NCI-H345 (cell line): ENCODE measurements at places on chromosomes 1 and 21.

DNA sequence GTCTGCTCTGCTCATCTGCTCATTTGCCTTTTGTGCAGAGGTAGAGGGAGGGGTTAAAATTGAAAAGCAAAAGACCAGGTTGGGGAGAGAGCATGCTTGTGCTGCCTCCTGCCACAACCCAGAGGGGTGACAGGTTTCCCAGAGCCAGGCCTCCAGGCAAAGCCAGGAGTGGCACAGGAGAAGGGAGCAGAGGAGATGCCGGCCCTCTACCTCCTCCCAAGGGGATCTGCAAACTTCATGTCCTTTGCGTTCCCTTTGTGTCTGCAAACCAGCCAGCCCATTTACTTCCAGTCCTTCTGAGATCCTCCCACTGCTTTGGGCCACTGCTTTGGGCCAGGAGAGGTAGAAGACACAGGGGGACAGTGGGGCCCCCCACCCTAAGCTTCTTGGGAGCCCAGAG, 67.8 kb downstream of the EPHB2 start:
- no peak for DNase-seq

DNA sequence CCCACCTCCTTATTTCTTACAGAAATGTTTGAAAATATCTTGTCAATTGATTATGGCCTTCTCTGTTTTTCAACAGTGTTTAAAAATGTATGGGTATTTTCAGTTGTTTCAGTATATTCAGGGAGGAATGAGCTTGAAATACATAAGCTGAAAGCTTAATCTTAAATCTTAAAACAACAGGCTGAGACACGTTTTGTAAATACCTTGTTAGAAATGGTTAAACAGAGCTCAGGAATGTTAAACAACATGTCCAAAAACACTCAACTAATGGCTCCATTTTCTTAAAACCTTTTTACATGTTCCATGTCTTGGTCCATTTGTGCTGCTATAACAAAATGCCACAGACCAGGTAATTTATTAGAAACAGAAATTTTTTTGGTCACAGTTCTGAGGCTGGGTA, 953.8 kb upstream of the ADGRL2 start:
- DNase-seq = no peak

GRCh38 chr21:34078915-34079314, 5.5 kb downstream of the MRPS6 start:
- no peak for DNase-seq

DNA sequence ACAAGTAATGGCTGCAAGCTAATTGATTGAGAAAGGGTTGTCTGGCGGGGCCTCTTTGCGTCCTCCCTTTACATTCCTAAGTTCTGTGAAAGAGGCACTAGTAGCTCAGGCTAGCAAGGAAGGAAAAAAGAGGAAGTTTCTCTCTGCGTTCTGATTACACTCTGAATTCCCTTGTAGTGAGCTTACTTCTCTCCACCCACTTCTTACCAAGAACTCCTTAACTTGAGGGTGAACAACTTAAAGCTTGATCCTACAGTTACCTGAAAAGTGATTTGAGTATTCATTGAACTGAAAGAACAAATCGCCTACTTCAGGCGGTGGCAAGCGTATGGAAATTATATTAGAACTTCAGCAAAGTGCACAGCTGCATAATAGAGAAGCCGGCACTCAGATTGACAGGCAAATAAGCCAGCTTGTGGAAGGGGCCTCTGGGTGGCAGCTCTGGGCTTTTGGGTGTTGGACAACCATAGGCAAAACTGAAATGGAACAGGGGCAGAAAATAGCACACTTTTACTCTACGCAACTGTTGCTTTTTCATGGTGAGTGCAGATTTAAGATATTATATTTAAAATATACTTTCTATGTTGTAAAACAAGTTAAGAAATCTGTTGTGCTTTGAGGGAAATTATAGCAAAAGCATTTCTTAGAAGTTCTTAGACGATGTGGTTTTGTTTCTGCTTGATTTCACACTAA, 464.5 kb downstream of the USP25 start:
- DNase-seq = no peak

DNA sequence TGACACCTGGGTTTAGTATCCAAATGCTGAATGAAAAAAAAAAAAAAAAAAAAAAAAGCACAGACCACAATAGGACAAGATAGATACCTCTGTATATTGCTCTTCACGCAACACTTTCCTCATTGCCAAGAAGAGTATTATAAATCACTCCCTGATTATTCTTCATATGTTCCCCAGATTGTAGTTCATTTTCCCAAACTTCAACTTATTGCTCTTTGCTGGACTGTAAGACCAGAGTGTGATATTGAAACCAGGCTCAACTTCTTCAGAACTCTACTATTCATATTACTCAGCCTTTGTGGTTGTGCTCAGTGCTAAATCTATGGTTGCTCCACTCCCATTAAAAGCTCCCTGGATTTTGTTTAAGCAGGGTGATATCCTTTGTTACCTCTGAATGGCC, 180.4 kb downstream of the NTMT2 start:
- DNase-seq = no peak

DNA sequence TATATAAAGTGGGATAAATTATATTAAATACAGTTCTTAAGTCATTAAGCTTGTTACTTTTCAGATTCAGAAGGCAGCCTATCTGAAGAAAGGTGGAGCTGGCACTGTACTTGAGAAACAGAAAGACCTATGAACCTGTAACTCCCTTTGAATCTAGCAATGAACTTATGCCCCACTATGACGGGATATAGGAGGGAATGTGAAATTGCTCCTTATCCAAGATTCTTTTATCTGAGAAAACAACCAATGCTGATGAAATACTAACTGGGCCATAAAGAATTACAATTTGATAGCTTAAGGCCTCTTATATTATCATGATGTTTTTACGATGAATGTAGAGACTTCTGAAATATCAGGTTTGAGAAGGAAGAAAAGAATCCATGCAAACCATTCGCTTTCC, 50.1 kb downstream of the ATP1B1 start:
- no peak for DNase-seq

DNA sequence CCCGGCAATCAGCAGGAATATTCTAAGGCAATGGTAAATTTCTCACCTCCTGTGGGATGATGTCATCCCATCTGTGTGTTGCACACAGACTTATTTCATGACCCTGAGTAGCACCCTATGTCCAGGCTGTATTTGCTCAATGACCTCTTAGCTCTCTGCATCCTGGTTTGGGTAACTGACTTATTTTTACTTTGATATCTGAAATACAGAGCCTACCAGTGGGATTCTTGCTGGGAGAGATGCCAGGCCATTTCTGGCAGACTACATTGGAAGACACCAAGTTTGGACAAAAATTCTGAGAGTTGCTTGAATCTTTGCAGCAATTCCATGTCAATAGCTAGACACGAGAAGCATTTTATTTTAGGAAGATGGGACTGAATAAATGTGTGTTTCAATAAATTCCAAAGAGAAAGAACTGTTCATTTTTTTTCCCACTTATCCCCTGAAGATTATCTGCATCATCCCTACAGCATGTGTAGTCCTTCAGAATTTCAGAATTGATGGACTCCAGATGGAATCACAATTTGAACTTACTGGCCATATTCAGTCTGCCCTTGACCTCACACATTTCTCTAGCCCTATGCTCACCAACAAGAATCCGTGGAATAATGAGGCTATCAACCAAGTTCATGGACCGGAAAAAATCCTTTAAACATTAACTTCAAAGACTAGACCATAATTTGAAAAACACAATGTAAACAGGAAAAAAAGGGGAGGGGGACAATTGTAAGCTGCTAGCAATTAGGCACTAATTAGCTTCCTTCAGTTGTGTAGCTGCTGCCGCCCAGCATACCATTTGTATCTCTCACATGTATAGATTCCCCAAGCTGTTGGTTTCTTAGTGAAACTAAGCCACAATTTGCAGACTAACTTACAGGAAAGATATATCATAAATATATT, 226.5 kb downstream of the HMCN1 start:
- DNase-seq = no peak
